ENCODE measurements at places on chromosomes 1 and 21. TPM values are rescaled to one million over a fixed set of nuclear protein-coding genes. Genes with fewer than 3 reads are reported as not detected.

- H3K27me3 ChIP-seq: no peaks in the 10 kb centered on the region
Observed at GRCh38 chr1:192809307-192810252, 741 bp downstream of the RGS2 start.

GRCh38 chr1:54052431-54052933, 522 bp downstream of the TMEM59 start:
- H3K4me3 ChIP-seq: peak overlapping the region; percentile 98
- peak overlapping the region; percentile 99 for H3K27ac ChIP-seq
- DNase-seq: no peak
- peaks cover 55% of the 10 kb centered on the region for H3K4me1 ChIP-seq

GRCh38 chr21:42454786-42455185, 41.2 kb downstream of the RSPH1 start:
- no peak overlapping the region for H3K4me3 ChIP-seq
- H3K27me3 ChIP-seq: no peaks in the 10 kb centered on the region
- H3K36me3 ChIP-seq: no peaks in the 10 kb centered on the region
- H3K4me1 ChIP-seq: peaks cover 8% of the 10 kb centered on the region
- no peak for DNase-seq
- no peak overlapping the region for H3K27ac ChIP-seq

- DNase-seq: peak; percentile 79
- no peaks in the 10 kb centered on the region for H3K36me3 ChIP-seq
- H3K4me3 ChIP-seq: peak overlapping the region; percentile 97
- H3K27ac ChIP-seq: peak overlapping the region; percentile 86
- peaks cover 34% of the 10 kb centered on the region for H3K4me1 ChIP-seq
Observed at GRCh38 chr1:154998818-154999570, 3.6 kb upstream of the ZBTB7B start.

DNA sequence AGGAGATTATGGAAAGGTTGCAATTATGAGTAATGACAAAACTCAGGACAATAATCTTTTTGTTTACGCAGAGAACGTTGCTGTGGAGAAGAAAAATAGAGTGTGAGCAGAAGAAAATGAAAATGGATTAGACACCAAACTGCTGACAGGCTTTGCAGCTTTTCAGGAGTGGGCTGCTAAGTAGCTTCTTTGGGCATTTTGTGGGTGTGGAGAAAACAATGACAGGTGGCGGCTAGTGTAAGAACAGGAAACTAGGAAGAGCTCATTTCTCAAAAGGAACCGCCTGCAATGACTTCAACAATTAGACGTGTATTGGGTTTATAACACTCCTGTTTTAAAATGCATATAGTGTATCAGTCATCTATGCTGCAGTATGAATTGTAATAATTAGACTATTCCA, 18.3 kb upstream of the PALMD start:
- no peaks in the 10 kb centered on the region for H3K4me1 ChIP-seq
- H3K27ac ChIP-seq: no peak overlapping the region
- DNase-seq: no peak
- no peaks in the 10 kb centered on the region for H3K27me3 ChIP-seq
- no peak overlapping the region for H3K4me3 ChIP-seq
- H3K36me3 ChIP-seq: no peaks in the 10 kb centered on the region

DNA sequence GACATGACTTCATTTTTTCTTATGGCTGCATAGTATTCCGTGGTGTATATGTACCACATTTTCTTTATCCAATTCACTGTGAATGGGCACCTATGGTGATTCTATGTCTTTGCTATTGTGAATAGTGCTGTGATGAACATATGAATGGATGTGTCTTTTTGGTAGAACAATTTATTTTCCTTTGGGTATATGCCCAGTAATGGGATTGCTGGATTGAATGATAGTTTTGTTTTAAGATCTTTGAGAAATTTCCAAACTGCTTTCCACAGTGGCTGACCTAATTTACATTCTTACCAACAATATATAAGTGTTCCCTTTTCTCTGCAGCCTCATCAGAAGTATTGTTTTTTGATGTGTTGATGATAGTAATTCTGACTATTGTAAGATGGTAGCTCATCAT, 361.7 kb upstream of the SGIP1 start:
- DNase-seq: no peak
- H3K4me1 ChIP-seq: no peaks in the 10 kb centered on the region
- no peak overlapping the region for H3K4me3 ChIP-seq
- no peaks in the 10 kb centered on the region for H3K36me3 ChIP-seq

DNA sequence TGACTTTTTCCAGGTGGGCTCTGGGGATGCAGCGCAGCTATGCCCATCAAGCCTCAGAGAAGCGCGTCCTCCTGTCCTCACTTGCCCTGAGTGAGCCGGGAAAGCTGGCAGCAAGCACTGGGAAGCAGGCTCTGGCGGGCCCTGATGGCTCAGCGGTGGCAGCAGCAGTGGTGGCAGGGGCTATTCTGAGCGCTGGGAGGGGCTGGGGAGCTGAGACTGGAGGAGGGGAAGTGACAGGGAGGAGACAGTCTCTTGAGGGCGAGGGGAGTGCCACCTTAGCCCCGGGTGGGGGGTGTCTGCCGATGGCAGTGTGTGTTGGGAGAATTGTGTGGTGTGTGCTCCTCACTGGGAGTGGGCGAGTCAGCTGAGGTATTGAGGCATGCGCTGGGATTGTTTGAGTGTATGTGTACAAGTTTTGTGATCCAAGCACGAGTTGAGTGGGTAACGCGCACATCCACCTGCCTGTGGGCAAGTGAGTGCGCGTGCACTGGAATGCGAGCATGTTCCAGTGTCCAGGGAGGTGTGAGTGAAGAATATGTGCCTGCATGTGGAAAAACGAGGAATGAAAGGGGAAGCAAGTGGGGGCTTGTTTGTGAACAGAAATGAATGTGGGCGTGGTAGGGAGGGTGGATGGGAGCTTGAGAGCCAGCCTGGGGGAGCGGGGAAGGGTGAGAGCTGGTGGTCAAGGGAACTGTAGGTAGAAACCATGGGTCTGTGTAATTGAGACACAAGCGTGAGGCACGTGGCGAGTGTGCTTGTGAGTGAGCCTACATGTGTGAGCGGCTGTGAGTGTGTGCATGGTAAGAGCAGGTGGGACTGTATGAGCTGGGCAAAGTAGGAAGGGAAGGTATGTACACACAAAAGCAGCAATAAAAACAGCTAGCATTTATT, 2.9 kb upstream of the FOXO6 start:
- H3K4me3 ChIP-seq: no peak overlapping the region
- no peaks in the 10 kb centered on the region for H3K36me3 ChIP-seq
- H3K27me3 ChIP-seq: peaks cover 19% of the 10 kb centered on the region
- peaks cover 28% of the 10 kb centered on the region for H3K4me1 ChIP-seq
- no peak for DNase-seq

- no peak for DNase-seq
- no peaks in the 10 kb centered on the region for H3K27me3 ChIP-seq
- H3K36me3 ChIP-seq: no peaks in the 10 kb centered on the region
- no peak overlapping the region for H3K4me3 ChIP-seq
Observed at GRCh38 chr1:116457946-116458604, 85.0 kb downstream of the ATP1A1 start.

- peaks cover 10% of the 10 kb centered on the region for H3K4me1 ChIP-seq
- peak; percentile 60 for DNase-seq
- H3K27me3 ChIP-seq: no peaks in the 10 kb centered on the region
- H3K27ac ChIP-seq: peak overlapping the region; percentile 51
Observed at GRCh38 chr1:168945870-168946269, 160.6 kb upstream of the ATP1B1 start.

DNA sequence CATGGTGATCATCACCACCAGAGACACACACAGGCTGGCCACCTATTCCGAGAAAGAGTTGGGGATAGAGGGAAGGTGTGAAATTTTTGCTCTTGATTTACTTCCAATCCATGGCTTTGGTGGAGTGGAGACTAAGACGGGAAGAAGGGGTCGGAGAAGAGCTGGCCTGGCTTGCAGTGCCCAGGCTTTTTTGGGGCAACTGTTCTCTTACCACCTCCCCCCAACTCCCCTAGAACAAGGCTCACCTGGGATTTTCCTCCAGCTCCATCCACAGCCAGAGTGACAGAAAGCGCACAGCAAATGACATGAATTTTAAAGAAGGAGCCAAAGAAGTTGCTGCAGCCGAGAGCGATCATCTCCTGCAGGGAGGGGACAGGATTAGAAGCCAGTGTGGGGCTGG, 16.0 kb downstream of the SLC26A9 start:
- H3K4me1 ChIP-seq: no peaks in the 10 kb centered on the region
- no peak overlapping the region for H3K27ac ChIP-seq
- no peak overlapping the region for H3K4me3 ChIP-seq
- no peak for DNase-seq

DNA sequence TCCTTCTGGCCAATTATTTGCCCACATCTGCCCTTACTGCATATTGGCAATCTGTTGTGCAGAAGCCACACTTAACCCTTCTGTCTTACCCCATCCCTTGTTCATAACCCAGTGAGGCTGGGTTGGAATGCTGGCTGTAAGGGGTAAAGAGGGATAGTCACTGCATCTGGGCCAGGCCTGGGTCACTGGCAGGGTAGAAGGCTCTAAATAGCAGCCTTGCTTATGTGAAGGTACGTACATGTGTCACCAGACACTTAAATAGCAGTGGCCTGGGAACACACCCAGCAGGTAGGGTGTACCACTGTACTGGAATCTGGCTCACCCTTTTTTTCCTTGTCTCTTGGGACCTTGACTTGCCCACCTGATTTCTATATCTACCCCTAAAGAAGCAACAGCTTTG, 9.9 kb upstream of the TARS2 start:
- H3K36me3 ChIP-seq: peaks cover 9% of the 10 kb centered on the region
- H3K4me1 ChIP-seq: peaks cover 4% of the 10 kb centered on the region
- no peaks in the 10 kb centered on the region for H3K27me3 ChIP-seq
- H3K27ac ChIP-seq: no peak overlapping the region
- H3K4me3 ChIP-seq: no peak overlapping the region

- no peak overlapping the region for H3K4me3 ChIP-seq
- no peak overlapping the region for H3K27ac ChIP-seq
- DNase-seq: no peak
- H3K27me3 ChIP-seq: no peaks in the 10 kb centered on the region
- no peaks in the 10 kb centered on the region for H3K36me3 ChIP-seq
- H3K4me1 ChIP-seq: no peaks in the 10 kb centered on the region
Observed at GRCh38 chr1:180456191-180456590, 46.2 kb downstream of the ACBD6 start.

DNA sequence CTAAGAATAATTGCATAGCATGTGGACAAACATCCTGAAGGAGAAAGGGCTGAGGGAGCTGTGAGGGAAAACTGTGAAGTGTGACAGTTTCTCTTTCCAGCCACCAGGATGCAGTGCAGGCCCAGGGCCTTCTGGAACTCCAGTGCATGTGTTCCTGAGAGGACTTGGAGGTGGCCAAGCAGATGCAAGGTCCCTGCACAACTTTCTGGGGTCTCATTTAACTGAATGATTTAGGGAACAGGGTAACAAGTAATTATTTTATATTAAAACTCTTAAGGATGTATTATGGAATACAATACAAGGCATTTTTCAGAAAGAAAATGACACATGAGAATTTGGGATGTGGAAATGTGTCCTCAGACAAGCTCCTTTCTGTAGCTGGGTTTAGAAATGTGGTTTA, 61.2 kb upstream of the MCOLN3 start:
- peak; percentile 64 for DNase-seq
- no peaks in the 10 kb centered on the region for H3K36me3 ChIP-seq
- H3K4me3 ChIP-seq: no peak overlapping the region
- H3K4me1 ChIP-seq: no peaks in the 10 kb centered on the region
- H3K27me3 ChIP-seq: no peaks in the 10 kb centered on the region

GRCh38 chr1:244207042-244207934, 156.2 kb downstream of the ZBTB18 start:
- H3K36me3 ChIP-seq: no peaks in the 10 kb centered on the region
- no peak for DNase-seq
- no peaks in the 10 kb centered on the region for H3K27me3 ChIP-seq
- peaks cover 7% of the 10 kb centered on the region for H3K4me1 ChIP-seq
- H3K27ac ChIP-seq: no peak overlapping the region

GRCh38 chr1:187948170-187948794, 1119.5 kb downstream of the PLA2G4A start:
- no peaks in the 10 kb centered on the region for H3K27me3 ChIP-seq
- H3K27ac ChIP-seq: no peak overlapping the region
- no peaks in the 10 kb centered on the region for H3K4me1 ChIP-seq
- H3K4me3 ChIP-seq: no peak overlapping the region
- H3K36me3 ChIP-seq: no peaks in the 10 kb centered on the region

GRCh38 chr1:180237869-180238476, 7.9 kb downstream of the LHX4 start:
- peaks cover 98% of the 10 kb centered on the region for H3K27me3 ChIP-seq
- peaks cover 30% of the 10 kb centered on the region for H3K4me1 ChIP-seq
- no peak overlapping the region for H3K27ac ChIP-seq
- no peak overlapping the region for H3K4me3 ChIP-seq
- H3K36me3 ChIP-seq: no peaks in the 10 kb centered on the region

DNA sequence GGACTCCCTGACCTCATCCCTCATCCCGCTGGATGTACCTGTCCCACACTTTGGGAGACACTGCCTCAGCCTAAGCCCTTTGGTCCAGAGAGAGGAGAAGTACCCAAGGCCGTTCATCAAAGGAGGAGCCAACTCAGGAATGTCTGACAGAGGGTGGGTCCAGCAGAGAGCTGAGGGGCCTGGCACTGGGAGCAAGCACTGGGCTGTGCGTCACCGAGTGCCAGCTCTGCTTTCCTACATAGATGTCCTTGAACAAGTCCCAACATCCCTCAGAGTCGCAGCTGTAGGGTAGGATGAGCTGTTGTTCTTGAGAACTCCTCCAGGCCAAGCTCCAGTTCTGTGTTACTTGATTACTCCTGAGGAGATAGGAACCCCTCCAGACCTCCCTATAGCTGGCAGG, 68.8 kb upstream of the ACOT11 start:
- no peaks in the 10 kb centered on the region for H3K36me3 ChIP-seq
- H3K4me3 ChIP-seq: no peak overlapping the region
- H3K4me1 ChIP-seq: peaks cover 26% of the 10 kb centered on the region
- H3K27ac ChIP-seq: no peak overlapping the region

GRCh38 chr1:62234688-62235087, 40.0 kb downstream of the L1TD1 start:
- H3K27ac ChIP-seq: no peak overlapping the region
- no peaks in the 10 kb centered on the region for H3K36me3 ChIP-seq
- no peak for DNase-seq
- H3K4me3 ChIP-seq: no peak overlapping the region
- H3K27me3 ChIP-seq: no peaks in the 10 kb centered on the region

GRIK3 gene
- total RNA-seq: 0.27 TPM

ADAM30 gene
- not detected for total RNA-seq

F5 gene
- total RNA-seq: 4.2 TPM

SPRR5 gene
- not detected for total RNA-seq

PIK3CD gene
- total RNA-seq: 28.3 TPM

NBPF4 gene
- not detected for total RNA-seq
